ENCODE measurements at places on chromosomes 4 and X. TPM values are rescaled to one million over a fixed set of nuclear protein-coding genes. Genes with fewer than 3 reads are reported as not detected.

The TRIM61 gene
- total RNA-seq: 0.45 TPM

The ADH1C gene
- total RNA-seq: 5.8 TPM

The RPA4 gene
- total RNA-seq: 1.4 TPM

DNA sequence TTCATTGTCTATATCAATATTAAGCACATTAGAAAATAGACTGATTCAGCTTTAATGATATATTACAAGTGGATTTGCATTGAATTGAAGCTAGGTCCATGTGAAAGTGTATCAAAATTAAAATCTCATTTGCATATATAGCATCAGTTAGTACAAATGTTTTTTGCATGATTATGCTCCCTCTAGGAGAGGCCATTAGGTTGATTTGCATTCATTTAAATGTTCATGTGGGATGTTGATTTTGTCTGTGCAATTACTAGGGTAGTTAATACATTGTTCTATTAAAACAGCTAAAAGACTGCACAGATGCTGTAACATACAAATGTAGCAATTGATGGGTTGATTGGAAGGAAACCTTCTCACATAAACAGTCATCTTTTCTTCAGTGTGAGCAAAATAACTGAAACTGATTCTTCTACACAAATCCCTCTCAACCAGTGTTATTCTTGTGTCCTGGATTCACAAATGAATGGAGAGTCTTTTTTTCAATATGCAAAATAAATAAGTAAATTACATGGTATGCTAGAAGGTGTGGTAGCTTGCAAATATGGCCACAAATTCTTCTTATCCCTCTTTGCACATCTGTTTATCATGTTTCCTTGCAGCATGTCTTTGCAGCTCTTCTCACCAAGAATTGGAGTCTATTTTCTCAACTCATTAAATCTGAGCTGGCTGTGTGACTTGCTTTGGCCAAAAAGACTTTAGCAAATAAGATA is 48.6 kb upstream of the DYNLT3 start:
- H3K27ac ChIP-seq: no peak overlapping the region
- H3K4me3 ChIP-seq: no peak overlapping the region

- DNase-seq: no peak
- peaks cover 38% of the 10 kb centered on the region for H3K4me1 ChIP-seq
- peak overlapping the region; percentile 47 for H3K27ac ChIP-seq
- H3K4me3 ChIP-seq: no peak overlapping the region
Observed at GRCh38 chr4:102817613-102818268, 9.6 kb downstream of the UBE2D3 start.
